Pulmonary artery endothelial cell (primary cell): ENCODE measurements at places on chromosomes 13 and 19. TPM values are rescaled to one million over a fixed set of nuclear protein-coding genes. Genes with fewer than 3 reads are reported as not detected.

DNA sequence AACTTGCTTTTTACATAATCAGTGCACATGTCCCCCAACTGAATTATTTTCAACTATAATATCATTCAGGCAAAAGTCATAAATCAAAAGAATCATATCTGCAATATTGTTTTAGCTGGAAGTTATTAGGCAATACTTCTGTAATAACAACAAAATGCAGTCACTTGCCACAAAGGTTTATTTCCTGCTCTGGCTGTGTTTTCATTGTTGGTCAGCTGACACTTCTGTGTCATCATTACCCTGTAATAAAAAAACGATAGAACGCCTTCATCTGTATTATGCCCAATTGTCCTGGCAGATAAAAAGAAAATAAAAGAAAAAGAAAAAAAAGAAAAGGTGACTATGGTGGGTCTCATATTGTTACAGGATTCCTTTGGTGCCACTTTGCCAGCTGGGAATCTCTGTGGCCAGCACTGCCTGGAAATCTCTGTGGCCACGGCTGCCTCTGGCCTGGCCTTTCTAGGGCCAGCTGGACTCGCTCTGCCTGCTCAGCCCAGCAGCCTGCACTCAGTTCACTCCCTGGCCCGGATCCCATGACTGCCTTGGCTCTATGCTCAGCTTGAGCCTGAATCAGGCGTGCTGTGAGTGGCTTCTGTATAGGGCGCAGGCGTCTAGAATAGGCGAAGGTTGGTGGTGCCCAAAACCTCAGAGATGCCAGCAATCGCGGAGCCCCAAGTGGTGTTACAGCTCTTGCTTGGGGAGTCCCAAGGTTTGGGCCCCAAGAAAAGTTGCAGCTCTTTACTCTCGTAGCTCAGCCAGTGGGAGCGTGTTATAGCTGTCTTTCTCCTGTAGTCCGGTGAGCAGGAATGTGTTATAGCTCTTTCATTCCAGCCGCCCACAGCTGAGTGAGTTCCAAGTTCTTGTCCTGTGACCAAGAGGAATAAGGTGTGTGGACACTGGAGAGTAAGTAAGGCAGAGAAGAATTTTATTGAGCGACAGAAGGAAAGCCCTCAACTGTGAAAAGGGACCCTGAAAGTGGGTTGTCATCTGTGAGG is 1227.1 kb downstream of the SLITRK1 start:
- DNase-seq = no peak

Gene ZNF829
- 1.3 and 2.5 TPM in 2 replicates for total RNA-seq

DNA sequence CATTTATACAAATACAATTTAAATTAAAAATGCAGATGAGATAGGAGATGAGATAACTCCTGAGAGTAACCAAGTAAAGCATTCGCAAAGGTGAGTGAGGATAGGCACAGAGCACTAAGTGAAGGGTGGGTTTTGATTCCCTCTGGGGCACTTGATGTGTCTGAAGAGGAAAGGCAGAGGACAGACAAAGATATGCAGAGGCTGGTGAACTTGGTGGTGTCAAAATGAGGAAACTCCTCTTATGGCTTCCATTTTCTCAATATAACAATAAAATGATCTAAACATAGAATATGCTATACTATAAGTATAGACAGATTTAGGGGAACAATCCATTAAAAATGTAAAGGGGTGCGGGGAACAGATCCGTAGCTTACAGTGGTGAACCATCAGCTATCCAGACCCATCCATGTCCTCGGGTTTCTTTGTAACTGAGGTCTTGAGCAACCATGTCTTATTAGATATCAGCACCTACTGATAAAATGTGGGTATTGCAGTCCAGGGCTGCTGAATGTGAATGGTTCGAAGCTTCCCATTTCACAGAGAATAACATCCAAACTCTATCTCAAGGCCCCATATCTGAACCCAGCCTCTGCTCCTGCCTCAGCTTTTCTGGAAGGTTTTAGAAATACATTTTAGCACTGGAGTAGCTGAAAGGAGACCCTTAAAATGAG is 73.9 kb upstream of the SLC10A2 start:
- no peak for DNase-seq

- no peak for DNase-seq
These were observed 53.2 kb downstream of the EPS15L1 start for GRCh38 chr19:16418597-16418962.

Gene ZNF100
- total RNA-seq = 4.1 and 6.5 TPM in 2 replicates

- no peak for DNase-seq
These were observed at the start of gene NKPD1 for GRCh38 chr19:45160870-45161737. Gene NKPD1 (minus strand): TSS chr19:45160982. CDS start chr19:45160150, 832 bp downstream.

Gene ZNF585A
- total RNA-seq = 6.9 and 11.7 TPM in 2 replicates

- DNase-seq = no peak
These were observed 165.9 kb downstream of the TEX29 start for GRCh38 chr13:111486331-111486730.

Gene PTBP1
- total RNA-seq = 198 and 241 TPM in 2 replicates

Gene ZNF132
- total RNA-seq = 4.7 and 7.5 TPM in 2 replicates

- DNase-seq = no peak
These were observed at the start of gene MAP1S for GRCh38 chr19:17718947-17719711. Gene MAP1S (plus strand): TSS chr19:17719480. CDS start chr19:17719503, 23 bp downstream.

DNA sequence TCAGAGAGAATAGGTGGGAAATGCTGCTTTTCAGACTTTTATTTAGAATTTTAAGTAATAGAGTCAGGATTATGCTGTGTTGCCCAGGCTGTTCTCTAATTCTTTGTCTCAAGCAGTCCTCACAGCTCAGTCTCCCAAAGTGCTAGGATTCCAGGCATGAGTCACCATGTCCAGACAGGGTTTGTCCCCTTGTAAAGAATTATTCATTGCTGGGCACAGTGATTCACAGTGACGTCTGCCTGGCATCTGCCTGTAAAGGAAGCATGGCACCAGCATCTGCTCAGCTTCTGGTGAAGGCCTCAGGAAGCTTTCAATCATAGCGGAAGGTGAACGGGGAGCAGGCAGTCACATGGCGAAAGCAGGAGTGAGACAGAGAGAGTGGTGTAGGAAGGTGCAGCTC is 17.7 kb downstream of the ZNF763 start:
- DNase-seq = no peak

Gene SHISA2
- total RNA-seq = 4.3 and 15.1 TPM in 2 replicates

GRCh38 chr19:51535535-51535934 is 4.1 kb upstream of the SIGLEC6 start:
- DNase-seq = no peak

DNA sequence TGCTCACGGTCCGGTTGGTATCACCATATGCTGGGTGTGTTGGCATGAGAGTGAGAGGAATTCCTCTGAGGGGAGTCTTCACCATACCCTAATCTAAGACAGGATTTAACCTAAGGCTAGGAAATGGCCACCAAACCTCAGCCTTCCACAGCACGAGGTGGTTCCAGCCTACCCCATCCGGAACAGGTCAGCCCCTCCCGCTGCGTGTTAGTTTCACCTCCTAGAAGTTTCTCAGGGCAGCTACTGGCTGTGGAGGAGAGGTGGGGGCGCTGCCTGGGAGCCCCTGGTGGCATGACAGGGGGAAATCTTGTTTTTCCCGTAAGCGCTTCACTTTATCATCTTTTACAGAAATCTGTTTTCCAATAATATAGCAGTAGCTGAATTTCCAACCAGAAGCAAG is 55.1 kb downstream of the RGCC start:
- DNase-seq = no peak

GRCh38 chr13:42239644-42240043 is 32.3 kb upstream of the AKAP11 start:
- DNase-seq = no peak

DNA sequence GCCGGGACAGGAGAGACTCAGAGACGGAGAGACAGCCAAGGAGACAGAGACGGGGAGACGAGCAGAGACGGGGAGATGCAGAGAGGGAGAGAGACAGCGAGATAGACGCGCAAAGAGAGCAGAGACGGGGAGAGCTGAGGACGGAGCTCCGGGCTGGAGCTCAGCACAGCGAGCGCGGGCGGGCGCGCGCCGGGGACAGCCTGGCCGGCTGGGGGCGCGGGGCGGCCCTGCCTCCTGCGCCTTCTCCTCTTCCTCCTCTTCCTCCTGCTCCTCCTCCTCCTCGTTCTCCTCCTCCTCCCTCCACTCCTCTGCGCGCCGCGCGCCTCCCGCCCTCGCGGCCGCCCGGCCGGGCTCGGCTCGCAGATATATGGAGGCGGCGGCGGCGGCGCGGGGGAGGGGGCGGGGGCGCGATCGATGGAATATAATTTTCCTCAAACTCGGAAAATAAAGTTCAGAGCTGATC is at the start of gene ERFL:
Gene ERFL, minus strand, starts transcription at position 229 of the 463 bp plus-strand sequence. CDS start 15,530 bp downstream, outside the sequence.
- DNase-seq = no peak

GRCh38 chr19:2507109-2507508 is 31.2 kb downstream of the GADD45B start:
- DNase-seq = peak; percentile 85

- no peak for DNase-seq
These were observed 55.8 kb downstream of the PEPD start for GRCh38 chr19:33465834-33466233.

- no peak for DNase-seq
These were observed 37.7 kb upstream of the ESD start for GRCh38 chr13:46834657-46835056.

GRCh38 chr13:46712524-46712923 is 84.4 kb downstream of the ESD start:
- no peak for DNase-seq

Gene KCNK6
- 7.0 and 13.7 TPM in 2 replicates for total RNA-seq

Gene TMEM150B
- total RNA-seq = not detected in 2 replicates

Gene IL17D
- 5.8 and 9.6 TPM in 2 replicates for total RNA-seq

Gene SLC46A3
- 2.6 and 14.0 TPM in 2 replicates for total RNA-seq

GRCh38 chr13:99980824-99981734 is 505 bp upstream of the ZIC2 start:
- DNase-seq = no peak

- DNase-seq = no peak
These were observed 17.8 kb upstream of the ATP12A start for GRCh38 chr13:24662195-24663088.

Gene NLRP5
- total RNA-seq = not detected in 2 replicates

GRCh38 chr19:46225558-46226004 is 4.0 kb upstream of the IGFL1 start:
- no peak for DNase-seq

DNA sequence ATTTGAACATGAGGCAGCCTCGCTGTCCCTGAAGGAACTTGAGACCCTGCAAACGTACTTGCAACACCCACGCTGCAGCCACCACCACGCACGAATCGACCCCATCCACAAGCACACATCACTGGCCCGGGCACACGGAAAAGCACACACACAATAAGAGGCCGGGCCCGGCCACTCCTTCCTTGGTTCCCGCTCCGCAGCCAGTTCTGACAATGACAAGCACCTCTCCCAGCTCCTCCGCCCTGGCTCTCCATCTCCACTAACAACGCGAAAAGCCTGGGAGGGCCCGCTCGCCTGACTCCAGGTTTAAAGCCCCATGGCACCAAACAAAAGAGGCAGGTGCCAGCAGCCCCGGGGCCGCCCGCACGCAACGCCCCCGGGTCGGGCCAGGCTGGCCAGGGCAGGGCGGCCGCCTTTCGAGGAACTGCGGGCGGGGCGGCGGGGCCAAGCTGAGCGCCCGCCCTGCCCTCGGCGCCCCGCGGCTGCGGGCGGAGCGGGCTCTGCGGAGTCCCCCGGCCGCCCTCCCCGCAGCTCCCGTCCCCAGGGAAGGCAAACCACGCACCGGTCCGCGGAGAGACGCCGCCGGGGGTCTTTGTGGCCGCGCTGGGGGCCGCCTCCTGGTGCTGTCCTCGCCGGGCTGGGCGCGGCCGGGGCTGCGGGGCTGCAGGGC is 495 bp downstream of the DCLK1 start:
- no peak for DNase-seq

DNA sequence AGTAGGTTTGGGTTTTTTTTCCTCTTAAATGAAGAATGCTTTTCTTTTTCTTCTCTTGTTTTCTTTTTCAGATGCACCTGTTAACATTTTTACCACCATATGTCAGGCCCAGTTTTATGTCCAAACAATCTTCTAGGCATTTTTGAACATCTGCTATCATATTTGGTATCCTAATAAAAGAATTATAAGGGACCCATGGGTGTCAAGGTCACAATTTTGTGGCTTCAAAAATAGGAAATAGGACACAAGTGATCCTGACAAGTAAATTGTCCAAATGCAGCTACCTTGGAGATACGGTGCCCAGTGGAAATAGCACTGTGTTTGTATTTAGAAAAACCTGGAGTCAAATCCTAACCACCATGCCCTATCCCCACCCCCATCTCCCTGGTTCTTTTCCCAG is 270.3 kb downstream of the MZT1 start:
- DNase-seq = no peak

Gene REEP6
- total RNA-seq = 0.53 and 0.60 TPM in 2 replicates
